ENCODE measurements at places on chromosomes 3 and 15.

DNA sequence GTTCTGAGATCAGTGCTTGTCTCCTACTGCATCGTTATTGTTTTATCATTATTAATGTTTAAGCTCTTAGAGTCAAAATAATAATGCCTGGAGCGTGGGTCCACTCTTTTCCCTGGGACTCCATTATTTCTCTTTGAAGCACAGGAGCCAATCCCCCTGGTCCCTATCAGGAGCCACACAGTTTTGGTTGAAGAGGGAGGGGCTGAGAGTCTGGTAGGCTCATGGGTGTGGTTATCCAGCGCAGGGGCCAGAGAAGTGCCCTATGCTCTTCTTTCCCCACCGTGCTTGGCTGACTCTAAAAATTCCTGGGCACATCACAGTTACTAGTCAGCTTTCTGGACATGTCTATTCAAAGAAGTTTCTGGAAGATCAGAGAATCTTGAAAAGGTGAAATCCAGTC lies 121.5 kb downstream of the DNAJB8 start:
- DNase-seq, result peak; percentile 52

- no peak for DNase-seq
Measured at GRCh38 chr3:47469616-47470015, 6.1 kb downstream of the SCAP start.

- DNase-seq, result peak; percentile 72
Measured at GRCh38 chr15:74653426-74654102, 37.9 kb downstream of the CLK3 start.

- DNase-seq, result peak; percentile 49
Measured at GRCh38 chr3:48082580-48083184, 66.5 kb upstream of the MAP4 start.

DNA sequence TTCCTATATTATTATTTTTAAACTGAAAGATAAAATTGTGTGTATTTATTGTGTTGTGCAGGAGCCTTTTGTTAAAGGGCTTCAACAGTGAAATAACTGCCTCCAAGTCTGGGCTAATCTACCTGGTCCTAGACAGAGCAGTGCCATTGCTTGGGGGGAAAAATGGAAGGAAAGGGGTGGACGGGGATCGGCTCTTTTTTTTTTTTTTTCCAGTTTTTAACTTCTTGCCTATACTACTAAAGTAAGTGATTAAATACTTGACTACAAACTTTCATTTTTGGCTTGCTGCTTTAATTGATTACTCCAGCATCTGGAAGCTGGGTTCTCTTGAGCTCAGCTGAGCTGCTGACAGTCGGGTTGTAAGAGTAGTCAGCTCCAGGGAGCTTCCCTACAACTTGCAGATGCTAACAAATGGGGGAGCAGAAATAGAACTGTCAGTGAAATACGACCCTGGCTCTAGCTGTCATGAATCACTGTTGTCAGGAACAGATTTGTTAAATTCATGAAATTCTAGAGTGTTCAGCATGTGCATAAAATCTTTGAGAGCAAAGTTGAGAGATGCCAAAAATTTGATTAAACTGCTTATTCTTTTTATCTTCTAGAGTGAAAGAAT lies 276.7 kb downstream of the ROBO1 start:
- no peak for DNase-seq

GRCh38 chr15:72238586-72238985 lies 7.6 kb upstream of the PKM start:
- DNase-seq, result no peak

- DNase-seq, result no peak
Measured at GRCh38 chr3:66642484-66642883, 141.7 kb upstream of the LRIG1 start.

DNA sequence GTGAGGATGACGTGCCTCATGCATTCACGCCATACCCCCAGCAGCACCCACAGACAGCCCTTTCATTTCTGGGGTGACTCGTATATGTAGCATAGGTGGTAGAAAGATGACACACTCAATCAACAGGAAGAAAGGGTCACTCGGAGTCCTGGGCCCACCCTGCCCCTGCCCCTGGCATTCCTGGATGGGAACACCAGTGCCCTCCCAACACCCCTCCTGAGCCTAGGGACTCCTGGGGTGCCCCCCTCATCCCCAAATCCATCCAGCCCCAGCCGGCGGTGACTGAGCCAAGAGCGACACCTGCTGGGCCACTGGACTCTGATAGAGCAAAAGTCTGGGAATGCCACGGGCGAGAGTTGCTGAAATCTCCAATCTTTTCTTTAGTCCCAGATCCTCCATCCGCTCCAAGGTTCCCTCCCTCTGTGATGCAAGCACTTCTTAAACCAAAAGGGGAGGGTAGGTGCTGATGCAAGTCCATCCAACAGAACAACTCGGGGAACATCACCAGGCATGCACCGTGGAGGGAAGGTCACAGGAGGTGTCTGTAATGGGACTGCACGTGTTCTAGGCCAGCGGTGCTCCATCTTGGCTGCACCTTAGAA lies 31.1 kb downstream of the ACAN start:
- peak; percentile 39 for DNase-seq

- DNase-seq, result no peak
Measured at GRCh38 chr3:171269542-171269941, 190.7 kb downstream of the TNIK start.

DNA sequence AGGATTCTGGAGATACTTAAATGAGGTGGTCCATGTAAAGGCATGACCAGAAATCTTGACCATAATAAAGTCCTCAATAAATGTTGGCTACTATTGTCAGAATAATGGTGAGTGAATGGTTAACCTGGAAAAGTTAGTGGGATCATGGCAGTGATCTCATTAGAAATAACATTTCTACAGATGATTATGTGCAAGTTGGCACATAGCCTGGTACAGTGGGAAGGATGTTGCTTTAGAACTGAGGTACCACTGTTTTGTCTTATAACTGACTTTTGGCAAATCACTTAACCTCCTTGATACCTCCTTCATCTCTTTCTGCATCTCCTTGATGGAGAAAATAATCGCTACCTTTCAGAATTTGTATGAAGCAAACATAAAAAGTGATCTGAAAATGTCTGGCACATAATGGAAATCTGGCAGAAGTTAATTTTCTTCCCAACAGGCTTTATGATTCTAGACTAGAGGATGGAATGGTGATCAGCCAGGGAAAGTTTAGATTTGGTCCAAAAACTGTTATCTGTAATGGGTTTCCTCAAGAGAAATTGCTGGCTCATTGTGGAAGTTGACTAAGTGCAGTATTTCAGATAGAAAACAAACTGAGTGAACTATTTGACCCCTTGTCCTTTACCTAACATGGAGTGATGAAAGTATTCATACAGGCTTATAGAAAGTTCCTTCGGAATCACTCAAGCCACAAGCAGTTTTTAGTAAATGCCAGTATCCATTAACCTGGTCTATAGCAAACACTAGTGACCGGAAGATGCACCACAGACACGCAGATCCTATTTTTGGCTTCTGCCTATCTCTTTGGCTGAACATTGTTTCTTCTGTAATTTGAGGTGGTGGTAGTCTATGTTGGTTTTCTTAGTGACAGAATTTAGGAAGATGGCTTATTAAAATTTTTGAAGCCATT lies 449.6 kb upstream of the TGFBR2 start:
- no peak for DNase-seq

DNA sequence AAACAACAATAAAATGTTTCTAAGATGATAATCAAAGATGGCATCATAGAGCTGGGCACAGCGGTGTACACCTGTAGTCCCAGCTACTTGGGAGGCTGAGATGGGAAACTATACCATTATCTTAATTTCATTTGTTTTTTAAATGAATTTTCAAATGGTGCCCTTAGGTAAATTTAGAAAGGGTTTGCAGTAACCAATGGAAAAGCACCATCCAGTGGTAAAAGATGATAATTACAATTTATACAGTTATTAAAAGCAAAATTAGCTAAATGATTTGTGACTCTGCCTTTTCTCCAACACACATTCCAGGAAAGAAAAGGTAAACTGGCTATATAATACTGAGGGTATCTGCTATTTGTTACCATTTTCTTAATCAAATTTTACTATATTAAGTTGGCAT lies 14.4 kb upstream of the ANKRD28 start:
- peak; percentile 20 for DNase-seq

- DNase-seq, result no peak
Measured at GRCh38 chr3:120419797-120420196, 31.0 kb downstream of the FSTL1 start.

- DNase-seq, result no peak
Measured at GRCh38 chr3:171844873-171845272, 1.7 kb downstream of the TMEM212 start.

GRCh38 chr3:185865247-185865646 lies 40.4 kb upstream of the IGF2BP2 start:
- DNase-seq, result no peak

DNA sequence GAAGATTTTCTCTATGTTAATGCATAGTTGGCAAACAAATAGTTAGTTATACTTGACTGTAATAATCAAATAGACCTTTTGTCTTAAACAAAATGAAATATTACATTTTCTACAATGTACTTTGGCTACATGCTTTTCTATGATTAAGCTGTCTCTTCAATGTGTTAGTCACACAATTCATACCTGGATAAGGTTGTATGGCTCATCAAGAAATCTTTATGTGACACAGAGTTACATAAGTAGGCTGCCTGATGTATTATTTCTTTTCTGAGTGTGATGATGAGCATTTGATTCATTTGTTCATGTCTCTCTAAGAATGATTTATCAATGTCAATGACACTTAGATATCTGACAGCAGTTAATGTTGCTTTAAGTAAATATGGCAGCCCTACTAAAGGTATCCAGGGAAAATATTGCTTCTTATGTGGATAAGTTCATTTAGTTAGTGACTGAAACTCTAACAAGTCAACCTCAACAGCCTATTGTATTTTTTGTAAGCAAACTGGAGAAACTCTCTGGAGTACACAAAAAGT lies 157.4 kb upstream of the SOX2 start:
- no peak for DNase-seq

GRCh38 chr3:80770106-80771074 lies 991.1 kb downstream of the GBE1 start:
- DNase-seq, result peak; percentile 29

DNA sequence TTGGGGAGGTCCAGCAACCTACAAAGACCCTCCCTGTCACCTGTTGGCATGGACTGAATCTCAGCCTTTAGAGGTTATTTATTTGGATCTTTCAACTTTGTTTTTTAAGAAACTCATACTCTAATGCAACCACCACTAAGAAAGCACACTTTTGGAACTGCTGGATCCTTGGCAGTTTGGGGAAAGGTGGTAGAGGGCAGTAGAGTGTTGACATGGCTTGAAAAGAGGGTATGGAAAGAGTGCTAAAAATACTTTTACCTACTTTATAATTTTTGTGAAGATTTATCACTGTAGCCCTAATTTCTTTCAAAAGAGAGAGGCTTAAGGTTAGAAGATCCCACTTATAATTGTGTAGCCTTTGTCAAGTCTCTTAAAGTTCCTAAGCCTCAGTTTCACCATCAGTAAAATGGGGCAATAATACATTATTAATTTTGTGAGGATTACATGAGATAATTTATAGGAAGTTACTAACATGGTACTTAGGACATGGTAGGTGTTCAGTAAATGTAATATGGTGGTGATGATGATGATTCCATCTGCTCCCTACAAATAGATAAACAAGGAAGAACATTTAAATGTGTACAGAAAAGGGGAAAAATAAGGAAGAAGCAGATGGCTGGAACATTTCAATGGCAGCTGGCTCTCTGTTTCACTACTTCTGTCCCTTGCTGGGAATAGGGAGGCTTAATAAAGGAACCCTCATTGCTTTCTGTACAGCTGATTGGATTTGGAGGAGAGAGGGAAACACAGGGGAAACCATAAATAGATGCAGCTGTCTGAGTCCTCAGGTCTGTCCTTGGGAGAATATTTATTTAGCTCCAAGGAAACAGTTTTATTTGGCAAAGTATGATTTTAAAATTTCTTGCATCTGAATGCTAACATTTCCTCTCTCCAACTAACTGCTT lies 208.4 kb upstream of the ADAMTS9 start:
- no peak for DNase-seq

GRCh38 chr15:101615986-101616848 lies 36.0 kb downstream of the TM2D3 start:
- no peak for DNase-seq

DNA sequence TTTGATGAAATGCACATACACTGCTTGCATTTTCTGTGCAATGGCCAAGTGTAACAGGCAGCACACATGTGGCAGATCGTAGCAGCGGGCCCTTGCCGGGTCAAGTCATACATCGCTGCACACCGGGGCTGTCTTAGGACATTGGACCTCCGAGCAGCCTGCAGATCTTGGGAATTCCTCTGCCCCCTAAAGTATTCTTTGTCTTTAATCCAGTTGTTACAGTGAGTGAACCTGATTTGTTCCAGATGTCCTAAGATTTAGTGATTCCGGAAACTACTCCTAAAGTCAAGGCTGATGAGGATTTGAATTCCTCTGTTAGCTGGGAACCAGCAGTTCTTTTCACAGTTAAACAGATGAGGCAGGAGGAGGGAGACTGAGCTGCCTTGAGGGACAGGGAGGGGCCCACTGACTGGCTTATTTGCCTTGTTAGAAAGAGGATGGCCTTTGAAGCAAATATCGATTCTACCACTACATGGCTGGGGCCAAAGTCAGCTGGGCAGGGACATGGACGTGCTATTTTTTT lies 190.7 kb upstream of the CTDSPL start:
- DNase-seq, result no peak

DNA sequence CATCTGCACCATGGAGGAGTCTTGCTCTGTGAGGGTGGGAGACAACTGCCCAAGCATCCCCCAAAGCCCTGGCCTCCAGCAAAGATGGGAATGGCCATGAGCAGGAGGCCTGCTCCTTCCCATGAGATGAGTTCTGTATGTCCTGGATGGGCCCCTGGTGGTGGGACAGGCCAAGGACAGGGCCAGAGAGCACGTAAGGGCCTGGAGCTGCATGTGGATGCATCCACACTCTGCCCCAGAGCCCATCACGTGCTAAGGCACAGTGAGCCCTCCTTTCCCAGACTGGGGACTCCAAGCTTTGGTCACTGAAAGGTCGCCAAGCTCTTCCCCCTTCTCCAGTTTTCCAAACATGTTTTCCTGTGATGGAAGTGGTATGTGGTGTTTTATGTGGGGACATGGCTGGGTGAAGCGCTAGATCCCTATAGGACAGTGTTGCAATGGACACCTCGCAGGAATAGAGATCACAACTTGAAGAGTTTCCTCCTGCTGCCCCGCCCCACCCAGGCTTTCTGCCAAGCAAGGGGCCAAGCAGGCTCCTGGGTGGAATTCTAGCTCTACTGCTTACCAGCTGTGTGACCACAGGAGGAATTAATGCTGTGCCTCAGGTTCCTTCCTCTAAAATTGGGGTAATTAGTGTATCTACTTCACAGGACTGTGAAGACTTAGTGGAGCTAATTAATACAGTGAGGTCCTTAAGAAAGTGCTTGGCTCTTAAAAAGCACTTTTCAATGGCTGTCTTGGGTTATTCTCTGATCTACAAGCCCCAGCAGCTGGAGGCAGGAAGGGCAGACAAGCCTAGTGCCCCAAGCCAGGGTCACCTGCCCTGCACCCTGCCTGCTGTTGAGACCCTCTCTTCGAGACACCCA lies 106.4 kb upstream of the RPL32 start:
- peak; percentile 85 for DNase-seq

DNA sequence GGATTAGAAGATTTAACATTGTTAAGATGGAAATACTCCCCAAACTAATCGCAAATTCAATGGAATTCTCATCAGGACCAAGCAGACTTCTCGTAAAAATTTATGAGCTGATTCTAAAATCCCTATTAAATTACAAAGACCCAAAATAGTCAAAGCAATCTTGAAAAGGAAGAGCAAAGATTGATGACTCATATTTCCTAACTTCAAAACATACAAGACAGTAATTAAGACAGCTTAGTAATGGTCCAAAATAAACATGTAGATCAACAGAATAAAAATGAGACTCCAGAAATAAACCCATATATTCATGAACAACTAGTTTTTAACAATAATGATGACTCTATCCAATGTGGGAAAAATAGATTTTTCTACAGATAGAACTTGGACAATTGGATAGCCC lies 148.7 kb downstream of the SI start:
- no peak for DNase-seq

All from erythroblast (primary cell).